ENCODE measurements at places on chromosomes 11 and 22.

DNA sequence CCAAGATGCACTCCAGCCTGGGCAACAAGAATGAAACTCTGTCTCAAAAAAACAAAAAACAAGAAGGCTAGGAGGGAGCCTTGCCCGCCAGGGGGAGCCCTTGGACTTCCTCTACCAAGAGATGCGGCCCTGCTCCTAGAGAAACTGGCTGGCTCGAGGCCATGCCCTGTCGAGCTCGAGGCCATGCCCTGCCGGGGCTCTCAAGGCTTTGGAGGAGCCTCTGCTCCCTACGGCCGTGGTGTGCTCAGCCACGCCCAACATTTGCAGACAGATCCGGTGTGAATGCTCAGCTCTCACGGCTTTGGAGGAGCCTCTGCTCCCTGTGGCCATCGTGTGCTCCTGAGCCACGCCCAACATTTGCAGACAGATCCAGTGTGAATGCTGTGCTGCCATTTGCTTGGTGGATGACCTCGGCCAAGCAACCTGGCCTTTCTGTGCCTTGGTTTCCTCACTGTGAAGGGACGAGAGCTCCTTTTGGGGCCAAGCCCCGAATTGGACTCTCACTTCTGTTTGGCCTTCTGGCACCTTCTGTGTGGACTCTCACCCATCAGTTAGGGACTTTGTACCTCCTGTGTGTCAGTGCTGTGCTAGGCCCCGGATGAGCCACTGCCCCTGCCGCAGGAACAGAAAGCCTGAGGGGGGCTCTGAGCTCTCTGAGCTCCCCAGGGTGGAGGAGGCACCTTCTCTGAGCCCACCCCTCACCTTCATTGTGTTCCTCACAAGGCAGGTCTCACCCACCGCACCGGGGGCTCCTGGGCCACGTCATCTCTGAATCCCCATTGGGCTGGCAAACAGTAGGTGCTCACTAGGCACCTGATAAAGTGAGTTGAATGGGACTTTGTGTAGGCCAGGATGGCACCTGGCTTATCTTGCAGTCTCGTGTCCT is 14.1 kb downstream of the C11orf24 start:
- DNase-seq = peak; percentile 95

DNA sequence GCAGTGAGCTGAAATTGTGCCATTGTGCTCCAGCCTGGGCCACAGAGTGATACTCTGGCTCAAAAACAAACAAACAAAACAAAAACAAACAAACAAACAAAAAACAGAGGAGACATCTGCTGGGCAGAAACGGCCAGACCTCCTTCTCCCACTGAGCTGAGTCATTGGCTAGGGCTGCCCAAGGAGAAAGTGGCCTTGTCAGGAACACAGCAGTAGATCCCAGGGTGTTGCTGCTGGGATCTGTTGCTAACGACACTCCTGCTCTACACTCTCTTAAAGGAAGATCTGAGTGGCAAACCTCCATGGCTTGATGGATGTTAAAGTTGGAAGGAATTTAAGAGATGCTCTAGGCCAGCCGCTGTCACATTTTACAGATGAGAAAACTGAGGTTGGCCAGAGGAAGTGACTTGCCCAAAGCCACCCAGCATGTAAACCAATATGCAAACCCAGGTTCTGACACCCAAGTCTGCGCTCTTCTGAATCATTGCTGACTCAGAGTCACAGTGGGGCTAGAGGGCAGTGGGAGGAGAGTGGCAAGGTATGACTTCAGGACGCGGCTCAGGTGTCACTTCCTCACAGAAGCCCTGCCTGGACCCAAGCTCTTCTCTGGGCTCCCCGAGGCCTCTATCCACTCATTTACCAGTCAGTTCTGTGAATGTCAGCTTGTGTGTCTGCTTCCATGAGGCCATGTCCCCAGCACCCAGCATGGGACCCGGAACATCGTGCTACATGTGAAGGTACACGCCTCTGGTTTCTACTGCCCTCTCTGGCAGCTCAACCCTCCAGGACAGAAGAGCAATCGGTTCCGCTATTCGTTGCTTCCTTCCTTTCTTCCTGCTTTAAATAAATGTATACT is 11.3 kb upstream of the GDPD5 start:
- DNase-seq = no peak

GRCh38 chr11:96324912-96325311 is 18.1 kb downstream of the MAML2 start:
- DNase-seq = no peak

DNA sequence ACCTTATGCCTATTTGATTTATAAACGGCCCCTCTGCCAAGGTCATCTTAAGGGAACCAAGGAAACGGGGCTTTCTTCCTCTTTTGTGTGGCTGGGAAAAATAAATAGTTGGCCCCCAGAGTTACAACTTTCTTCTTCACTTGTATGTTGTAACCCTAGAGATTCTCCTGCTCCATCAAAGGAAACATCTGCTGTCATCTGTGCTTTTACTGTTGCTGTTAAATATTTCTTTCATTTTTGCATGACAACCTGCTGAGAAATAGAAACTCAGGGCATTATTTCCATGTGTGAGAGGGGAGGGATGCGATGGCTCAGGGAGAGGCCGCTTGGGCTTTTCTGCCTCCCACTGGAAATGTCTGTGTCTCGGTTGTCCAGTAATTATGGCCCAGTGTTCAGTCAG is 21.8 kb upstream of the CDC42EP2 start:
- DNase-seq = no peak

DNA sequence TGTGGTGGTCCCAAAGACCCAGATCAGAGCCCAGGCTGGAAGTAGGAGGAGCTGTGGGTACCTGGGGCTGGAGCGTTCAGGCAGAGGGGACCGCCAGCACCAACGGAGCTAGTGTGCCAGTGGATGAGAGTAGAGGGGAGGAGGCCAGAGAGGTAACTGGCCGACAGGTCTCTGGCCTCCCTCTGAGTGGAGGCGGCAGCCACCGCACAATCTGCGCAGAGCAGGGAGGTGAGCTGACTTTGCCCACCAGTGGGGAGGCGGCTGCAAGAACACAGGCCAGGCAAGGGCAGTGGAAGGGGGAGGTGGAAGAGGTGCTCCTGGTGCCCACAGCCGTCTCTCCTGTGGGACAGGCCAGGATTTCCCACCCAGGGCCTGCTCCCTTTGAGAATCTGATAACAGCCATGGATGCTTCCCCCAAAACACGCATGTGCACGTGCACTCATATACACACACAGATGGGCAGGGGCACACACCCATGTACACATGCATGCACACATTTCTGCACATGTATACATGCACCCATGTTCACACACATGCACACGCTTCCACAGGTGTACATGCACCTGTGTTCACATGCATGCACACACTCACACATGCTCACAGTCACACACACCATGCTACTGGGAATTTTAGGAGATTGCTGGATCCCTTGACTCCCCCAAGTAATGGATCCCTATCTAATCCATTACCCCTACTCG is 6.4 kb upstream of the MGAT3 start:
- no peak for DNase-seq

DNA sequence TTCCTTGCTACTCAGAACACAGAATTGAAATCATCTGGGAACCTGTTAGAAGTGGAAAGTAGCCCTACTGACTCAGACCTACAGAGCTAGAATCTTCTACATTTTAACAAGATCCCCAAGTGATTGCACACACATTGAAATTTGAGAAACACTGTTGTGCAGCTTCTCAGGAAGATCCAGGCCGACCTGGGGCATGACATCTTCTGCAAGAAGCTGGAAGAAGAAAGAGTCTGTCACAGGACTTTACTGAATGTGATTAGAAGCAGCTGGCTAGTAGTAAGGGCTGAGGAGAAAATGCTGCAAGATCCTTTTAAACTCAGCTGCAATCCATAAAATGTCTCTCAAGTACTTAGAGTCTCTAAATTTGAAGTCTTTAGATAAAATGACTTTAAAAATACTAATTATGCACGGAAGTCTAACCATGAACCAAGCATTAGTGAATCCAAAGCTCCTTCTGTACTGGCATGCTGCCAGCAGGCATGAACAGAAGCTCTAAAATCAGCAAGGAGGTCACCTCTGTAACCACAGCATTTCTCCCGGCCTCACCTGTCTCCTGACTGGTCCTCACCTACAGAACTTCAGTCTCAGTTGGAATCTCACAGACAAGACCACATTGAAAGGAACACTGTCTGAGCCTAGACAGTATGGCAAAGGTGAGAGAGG is 85.0 kb downstream of the SERGEF start:
- DNase-seq = no peak

DNA sequence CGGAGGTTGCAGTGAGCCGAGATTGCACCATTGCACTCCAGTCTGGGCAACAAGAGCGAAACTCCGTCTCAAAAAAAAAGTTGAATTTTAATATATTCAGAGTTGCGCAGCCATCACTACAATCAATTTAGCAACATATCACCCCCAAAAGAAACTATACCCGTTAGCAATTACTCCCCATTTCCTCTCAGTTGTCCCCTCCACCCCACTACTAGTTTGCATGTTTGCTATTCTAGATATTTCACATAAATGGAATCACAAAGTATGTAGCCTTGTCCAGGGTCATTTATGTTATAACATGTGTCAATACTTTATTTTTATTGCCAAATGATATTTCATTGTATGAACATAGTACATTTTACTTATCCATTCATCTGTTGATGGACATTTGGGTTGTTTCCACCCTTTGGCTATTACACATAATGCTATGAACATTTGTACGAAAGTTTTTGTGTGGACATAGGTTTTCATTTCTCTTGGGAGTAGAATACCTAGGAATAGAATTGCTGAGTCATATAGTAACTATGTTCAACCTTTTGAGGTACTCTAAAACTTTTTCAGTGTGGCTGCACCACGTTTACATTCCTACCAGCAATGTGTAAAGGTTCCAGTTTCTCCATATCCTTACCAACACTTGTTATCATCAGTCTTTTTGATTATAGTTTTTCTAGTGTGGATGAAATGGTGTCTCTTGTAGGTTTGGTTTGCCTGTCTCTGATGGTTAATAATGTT is 2.2 kb downstream of the ZNF143 start:
- DNase-seq = no peak

GRCh38 chr11:82682003-82682751 is 51.5 kb downstream of the FAM181B start:
- no peak for DNase-seq

- no peak for DNase-seq
Measured at GRCh38 chr11:108223348-108224149, 682 bp downstream of the ATM start.

DNA sequence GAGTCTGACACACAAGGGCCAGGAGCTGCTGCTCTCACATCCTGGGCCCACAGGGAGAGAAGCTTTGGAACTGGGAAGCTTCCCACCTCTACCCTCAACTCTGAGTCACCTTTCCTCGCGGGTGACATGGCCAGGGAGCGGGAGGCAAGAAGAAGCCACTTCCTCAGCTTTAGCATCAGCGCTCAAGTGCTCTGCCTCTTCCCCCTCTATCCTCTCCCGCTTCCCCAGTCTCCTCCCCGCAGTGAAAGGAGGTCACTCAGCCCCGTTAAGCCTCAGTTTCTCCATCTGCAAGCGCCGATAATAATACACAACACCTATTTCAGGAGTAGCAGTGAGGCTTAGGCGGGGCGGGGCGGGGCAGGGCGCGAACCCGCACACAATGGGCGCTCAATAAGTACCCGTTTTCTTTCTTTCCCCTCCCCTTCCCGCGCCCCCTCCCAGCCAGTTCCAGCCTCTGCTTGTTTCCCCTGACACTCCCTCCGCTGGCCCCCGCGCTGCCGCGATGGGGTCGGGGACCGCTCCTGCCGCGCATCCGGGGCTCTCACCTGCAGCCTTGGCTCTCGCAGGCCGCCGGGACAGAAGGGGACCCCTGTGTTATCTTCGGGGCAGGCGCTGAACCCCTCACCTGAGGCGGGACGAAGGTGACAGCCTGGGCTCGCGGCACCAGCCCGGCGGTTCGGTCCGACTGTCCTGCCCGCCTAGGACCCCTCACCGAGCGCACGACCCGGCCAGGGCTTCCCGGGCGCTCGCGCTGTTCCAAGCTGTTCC is 892 bp downstream of the GDPD5 start:
- DNase-seq = no peak

DNA sequence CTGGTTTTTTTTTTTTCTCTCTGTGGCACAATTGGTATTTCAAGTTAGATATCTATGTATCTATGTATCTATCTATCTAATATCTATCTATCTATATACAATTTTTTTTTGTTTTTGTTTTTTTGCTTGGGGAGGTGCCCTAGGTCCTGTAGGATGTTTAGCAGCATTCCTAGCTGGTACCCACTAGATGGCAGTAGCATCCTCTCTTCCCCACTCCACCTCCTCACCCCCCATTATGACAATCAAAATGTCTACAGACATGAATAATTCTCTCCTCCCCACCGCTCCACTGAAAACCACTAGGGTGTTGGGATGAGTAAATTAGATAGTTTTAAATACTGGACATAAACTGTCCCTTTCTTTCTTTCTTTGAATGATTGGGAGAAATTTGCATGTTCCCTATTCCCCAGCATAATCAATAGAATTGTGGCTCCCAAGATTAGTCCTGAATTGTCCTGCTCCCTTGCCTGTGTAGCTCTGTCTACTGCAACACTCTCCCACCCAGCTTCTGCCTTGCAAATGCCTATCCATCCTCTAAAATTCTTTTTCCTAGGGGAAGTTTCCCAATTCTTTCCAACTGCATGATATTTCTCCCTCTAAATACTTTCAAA is 1152.4 kb downstream of the LRRC4C start:
- DNase-seq = no peak

DNA sequence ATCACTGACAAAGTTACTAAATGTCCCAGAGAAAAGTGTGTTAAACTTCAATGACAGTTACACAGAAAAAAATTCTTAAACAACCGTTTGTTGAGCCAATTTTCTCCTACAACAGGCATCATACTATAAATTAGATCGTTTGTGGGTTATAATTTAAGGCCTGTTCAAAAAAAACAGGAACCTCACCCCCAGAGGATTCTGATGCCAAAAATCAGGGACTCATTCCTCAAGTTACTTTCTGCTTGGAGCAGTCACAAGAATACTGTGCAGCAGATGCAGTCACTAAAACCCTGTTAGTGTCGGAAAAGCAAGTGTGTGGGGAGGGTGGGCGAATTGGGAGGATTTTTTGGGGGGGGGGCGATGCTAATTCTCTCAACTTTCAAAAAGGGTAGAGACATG is 657 bp downstream of the CWC15 start:
- DNase-seq = no peak

GRCh38 chr11:36449561-36450096 is 60.4 kb downstream of the TRAF6 start:
- DNase-seq = no peak

DNA sequence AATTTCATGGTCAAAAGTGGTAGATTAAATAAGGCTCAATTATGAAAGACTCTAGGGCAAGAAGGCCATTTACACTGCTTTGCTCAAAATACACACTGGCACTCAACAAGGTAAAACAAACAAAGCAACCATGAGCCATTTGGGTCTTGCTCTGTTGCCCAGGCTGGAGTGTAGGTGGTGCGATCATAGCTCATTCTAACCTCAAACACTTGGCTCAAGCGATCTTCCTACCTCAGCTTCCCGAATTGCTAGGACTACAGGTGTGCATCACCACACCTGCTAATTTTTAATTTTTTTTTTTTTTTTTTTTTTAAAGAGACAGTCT is 10.9 kb upstream of the AGBL2 start:
- no peak for DNase-seq

- DNase-seq = no peak
Measured at GRCh38 chr22:45905924-45906865, 70.8 kb downstream of the WNT7B start.

- DNase-seq = no peak
Measured at GRCh38 chr11:18420067-18420466, 7.9 kb downstream of the LDHC start.

- DNase-seq = no peak
Measured at GRCh38 chr11:12789596-12790215, 115.5 kb downstream of the TEAD1 start.

All from activated CD8-positive, alpha-beta memory T cell treated with anti-CD3 and anti-CD28 coated beads for 1 hour (primary cell).